GM13976 (cell line): ENCODE measurements at places on chromosomes 7 and 10.
A peak's percentile ranks its signal among the peaks of the same experiment; 100 is the strongest.

DNA sequence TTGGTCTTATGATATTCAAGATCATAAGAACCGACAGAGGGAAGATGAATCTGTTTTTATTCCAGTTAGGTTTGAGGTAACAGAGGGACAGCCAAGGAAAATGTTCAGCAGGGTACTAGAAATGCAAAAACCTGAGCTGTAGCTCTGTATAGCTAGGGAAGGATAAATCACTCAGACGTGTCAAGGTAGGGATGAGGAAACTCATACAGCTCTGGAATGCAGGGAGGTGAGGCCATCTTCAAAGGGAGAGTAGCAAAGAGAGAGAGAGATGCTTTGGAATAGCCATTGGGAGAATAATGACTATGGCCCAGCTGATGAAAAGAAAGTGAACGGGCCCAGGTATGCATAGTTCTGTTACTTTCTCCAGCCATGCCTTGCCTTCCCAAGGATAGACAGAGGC is 77.8 kb downstream of the PAX2 start:
- DNase-seq = no peak

GRCh38 chr10:11261143-11261542 is 243.5 kb downstream of the CELF2 start:
- no peak for DNase-seq

- DNase-seq = no peak
Observed at GRCh38 chr10:11425296-11425610, 186.2 kb downstream of the USP6NL start.

DNA sequence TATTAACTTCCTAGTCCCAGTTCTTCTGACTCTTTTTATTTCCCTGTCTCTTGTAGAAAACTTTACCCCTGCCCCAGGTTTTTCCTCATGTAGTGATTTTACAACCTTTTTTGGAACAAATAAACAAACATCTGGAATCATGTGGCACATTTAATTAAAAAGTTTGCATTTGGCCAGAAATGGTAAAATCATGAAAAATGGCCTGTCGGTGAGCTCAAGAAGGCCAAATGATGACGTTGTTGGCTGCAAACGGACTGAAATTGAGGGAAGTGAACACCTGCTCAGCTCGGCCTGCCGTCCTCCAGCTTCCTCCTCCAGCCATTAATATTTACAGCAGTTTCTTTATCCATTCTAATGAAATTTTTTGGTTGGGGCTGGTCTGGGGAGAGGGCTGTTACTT is 902.8 kb downstream of the LRMDA start:
- no peak for DNase-seq

GRCh38 chr7:22782616-22783232 is 39.9 kb downstream of the TOMM7 start:
- DNase-seq = peak; percentile 84

DNA sequence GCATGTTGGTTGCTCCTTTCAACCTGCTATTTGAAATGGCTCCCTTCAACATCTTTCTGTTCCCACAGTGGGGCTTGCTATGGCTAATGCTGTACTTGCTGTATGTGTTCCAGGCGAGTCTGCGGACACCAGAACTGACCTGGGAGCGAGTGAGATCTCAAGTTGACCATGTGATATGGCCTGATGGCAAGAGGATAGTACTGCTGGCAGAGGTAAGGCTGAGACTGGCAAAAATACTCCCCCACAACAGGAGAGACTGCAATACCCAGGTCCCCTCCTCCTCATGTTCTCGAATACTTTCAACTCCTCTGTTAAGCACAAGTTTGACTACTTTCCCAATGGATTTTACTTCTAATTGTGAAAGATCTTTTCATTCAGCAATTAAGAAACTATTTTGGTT is 11.5 kb upstream of the STRIP2 start:
- no peak for DNase-seq

DNA sequence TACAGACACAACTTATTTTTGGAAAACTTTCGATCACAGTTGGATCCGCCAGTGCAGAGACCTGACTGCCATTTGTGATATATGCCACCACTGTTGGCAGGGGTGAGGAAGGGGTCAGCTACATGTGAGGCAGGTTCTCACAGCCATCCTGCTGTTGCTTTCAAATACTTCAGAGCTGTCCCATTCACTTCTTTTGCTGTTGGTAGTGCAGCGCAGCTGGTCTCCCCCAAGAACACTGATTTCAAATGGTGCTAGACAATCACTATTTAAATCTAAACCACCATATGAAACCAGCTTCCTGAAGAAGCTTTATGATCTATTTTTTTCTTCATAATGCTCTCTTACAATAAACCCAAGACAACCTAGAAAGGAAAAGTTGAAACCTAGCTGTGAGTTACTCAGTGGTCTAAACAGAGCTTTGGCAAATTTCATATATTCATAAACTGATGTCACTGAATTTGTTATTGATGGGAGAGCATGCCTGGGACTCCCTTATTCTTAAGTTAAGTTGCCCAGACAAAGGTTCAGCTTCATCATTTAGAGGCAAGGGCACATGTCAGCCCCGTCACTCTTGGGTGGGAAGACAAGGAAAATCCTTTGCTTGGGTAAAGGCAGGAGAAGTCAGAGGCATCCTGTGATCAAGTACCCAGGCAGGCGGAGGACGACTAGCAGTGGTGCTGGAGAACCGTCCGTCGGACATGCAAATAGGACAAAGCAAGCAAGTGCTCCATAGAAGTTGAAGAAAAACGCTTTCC is 143.4 kb upstream of the KLF14 start:
- no peak for DNase-seq

DNA sequence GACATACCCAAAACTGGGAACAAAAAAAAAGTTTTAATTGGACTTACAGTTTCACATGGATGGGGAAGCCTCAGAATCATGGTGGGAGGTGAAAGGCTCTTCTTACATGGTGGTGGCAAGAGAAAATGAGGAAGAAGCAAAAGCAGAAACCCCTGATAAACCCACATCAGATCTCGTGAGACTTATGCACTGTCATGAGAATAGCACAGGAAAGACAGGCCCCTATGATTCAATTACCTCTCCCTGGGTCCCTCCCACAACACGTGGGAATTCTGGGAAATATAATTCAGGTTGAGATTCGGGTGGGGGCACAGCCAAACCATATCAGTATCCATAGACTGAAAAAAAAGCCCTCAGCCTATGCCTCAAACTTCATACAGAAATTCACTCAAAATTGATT is 647.2 kb downstream of the GRID1 start:
- DNase-seq = no peak

DNA sequence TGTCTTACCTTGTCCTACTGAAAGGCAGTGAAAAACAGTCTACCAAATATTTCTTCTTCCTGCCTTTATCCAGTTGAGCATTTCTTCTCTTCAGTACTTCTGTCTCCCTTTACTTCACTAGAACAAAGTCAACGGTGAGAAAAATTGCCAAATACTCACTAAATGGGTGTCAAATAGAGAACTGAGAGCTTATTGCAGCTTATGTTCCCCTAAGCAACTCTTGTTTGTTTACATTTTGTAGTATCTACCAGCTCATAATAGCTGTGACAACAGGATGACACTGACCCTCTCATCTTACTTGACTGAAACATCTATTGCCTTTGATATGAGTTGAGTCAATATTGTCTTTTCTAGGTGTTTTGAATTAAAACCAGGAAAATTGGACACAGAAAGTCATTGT is 327.9 kb upstream of the SORCS1 start:
- no peak for DNase-seq

- no peak for DNase-seq
Observed at GRCh38 chr7:136086712-136087111, 109.6 kb upstream of the MTPN start.

- no peak for DNase-seq
Observed at GRCh38 chr7:42128703-42129102, 108.3 kb downstream of the GLI3 start.

DNA sequence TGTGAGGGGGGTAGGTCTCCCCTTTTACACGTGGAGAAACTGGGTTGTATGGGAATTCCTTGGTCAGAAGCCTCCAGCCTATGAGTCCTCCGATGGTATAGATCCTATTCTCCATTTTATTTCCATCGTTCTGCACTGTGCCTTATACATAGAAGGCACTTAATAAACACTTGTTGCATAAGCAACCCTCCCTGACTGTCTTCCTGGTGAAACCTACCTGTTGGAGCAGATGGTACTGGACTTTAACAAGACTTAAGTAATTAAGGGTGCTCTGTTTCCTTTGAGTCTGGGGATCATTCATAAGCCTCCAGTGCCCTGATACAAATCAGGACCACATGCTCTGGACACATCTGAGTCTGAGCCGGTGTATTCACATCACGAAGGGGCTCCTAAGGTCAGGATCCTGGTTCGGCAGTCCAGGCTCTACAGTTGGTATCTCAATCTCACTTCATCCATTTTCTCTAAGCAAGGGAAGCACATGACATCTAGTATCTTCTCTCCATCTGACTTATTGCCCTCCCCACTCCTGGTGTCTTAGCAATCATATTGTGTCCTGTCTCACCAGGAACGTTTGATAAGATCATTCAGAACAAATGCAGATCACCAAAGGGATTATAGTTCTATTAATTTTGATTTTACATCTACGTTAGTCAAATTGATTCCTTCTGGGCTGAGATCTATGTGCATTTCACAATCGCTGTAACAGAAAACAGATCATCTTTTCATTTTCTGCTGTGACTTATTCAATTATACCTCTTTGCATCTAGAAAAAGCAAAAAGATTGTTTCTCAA is 22.8 kb upstream of the EZH2 start:
- DNase-seq = no peak

DNA sequence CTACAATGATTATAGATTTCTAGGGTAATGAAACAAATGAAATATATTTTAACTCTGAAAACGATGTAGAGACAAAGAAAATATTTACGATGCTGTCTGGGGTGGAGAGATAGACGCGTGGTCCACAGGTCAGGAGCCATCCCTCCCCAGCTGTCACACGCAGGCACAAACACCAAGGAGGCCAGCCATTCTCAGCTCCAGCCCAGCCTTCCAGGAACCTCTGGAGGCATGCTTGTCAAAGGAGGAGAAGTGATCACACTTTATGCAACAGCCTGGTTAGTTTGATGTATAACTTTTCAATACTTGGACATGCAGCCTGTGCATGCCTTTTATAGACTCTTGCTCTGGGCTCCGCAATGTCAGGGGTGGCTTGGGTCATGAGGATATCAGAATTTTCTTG is 391.5 kb upstream of the MGMT start:
- DNase-seq = no peak

DNA sequence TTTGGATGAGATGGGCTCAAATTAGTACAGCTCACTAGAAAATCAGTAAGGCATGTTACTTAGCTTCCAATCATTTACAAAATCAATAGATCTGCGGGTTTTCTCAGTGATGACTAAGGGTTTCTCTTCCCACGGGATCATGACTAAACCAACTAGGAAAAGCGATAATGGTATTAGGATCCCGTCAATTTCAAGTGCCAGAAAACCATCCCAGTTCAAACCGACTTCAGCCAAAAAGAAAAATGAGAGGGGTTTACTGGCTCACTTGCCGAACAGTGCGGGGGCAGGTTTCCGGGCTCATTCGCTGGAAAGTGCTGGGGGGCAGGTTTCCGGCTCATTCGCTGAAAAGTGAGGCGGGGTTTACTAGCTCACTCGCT is 62.1 kb upstream of the LYZL2 start:
- no peak for DNase-seq

DNA sequence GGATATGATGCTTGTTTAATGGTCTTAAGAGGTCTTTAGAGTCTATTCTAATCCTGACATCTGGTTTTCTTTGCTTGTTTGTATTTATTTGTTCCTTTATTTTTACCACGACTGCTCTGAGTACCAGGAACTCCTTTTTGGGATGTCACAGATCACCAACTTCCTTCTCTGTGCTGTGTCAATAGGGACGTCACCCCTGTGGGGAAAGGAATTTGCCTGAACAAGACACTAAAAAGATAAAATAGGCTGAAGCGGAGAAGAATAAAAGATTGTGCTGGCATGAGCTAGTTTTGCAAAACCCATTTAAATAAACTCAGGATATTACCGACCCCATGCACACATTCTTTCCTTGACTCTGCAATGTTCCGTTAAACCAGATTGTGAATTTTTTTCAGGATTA is 27.7 kb downstream of the MGMT start:
- no peak for DNase-seq
